ENCODE measurements at places on chromosomes 4 and X.
A peak's percentile ranks its signal among the peaks of the same experiment; 100 is the strongest.

- DNase-seq = no peak
Measured at GRCh38 chr4:75391489-75392166, 122.6 kb downstream of the RCHY1 start.

DNA sequence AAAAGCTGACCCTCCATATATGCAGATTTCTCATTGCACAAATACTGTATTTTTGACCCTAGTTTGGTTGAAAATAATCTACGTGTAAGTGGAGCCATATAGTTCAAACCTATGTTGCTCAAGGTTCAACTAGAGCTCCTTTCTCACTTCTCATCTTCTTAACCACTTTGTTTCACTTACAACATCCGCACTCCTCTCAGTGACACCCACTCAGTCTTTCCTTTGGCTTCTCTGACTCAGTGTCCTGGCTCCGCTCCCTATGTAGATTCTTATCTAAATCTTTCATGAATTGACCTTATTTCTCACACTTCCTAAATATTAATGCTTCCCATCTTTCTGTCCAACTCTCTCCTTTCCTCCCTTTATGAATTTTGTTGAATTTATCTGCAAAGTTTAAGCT, 32.9 kb upstream of the DKK2 start:
- DNase-seq = no peak

DNA sequence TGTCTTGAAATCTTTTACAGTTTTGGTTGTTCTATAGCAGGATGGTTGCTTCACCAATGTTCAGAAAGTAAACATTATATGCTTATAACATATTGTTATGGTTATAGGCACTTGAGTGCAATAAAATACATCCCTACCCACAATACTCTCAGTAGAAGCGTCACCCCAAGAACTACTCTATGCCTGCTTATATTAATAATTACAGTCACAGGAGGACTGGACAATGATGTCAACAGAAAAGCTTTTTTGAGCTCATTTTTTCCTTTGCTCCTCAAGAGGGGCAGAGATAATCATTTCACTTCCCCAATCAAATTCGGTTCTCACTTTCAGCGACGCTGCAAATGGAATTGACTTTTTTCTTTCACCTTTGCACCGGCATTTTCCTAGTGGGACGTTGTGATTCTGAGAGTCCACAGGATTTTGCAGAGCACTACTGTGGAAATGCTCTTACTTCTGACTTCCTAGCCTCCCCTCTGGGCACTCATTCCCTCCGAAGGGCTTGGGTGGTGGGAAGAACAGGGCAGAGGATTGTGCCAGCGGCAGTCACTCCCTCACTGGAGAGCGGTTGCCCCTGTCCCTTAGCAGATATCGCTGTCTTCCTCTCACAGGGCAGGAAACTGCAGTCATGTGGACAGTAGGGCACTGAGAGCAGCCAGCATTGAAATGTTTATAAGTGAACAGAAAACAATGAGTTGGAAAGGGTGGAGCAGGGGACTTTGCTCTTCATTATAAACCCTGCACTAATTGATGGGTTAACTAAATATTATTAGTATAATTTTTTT, 24.9 kb upstream of the SGMS2 start:
- DNase-seq = no peak

DNA sequence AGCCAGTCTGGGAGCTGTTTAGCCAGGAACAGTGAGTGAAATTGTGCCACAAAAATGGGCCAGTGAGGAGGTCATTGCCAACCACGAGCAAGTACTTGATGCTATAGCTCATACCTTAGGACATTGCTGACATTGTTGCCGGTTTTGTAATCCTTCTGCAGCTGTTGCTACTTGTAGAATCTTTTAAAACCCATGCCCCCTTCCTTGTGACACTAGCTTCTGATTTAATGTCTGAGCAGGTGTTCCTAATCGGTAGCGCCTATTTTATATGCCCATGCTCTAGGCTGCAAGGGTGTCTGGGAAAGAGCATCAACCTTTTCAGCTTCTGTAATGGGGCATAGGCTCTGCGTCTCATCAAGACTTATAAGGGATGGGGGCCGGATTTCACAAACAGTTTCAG, 2.6 kb downstream of the POLA1 start:
- DNase-seq = no peak

DNA sequence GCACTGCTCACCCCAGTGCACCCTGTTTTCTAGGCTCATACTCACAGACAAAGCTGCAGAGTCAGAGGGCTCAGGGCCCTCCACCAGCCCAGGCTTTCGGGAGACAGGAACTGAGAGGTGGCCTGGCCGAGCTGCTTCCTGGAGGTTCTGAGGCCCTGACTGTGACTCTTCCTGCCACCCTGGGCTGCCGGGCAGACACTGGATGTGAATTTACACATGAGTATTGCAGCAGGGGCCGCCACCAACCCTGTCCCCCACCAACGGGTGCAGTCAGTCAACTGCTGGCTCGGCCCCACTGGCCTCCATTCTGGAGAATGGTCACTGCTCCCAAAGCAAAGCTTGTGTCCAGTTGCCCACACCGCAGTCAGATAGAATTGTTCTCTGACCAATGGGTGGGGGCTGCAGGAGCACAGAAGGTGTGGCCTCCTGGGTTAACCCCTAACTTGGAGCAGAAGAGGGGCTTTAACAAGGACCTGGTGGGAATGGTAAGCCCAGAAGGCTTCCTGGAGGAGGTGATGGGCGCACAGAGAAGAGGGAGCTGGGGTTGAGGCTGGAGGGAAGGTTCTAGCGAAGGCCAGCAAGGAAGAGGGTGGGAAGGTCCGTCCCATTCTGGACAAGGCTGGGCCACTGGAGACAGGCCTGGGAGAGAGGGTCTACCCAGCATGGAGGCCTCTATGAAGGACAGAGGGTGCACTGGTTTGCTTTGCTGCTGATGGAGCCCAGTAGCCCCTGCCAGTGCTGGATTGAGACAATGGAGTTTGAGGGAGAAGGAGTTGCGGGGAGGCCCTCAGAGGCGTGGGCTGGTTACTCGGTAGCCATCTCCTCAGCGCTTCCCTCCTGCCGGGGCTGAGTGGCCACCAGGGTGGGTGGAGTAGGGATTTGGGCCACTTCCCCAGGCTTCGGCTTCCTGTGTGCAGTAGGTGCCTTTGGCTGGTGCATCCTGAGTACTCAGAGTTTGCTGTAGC, 135.3 kb downstream of the CPZ start:
- DNase-seq = no peak

- no peak for DNase-seq
Measured at GRCh38 chr4:9762823-9763475, 18.5 kb upstream of the DRD5 start.

GRCh38 chrX:135328421-135329005, 19.2 kb downstream of the ETDC start:
- no peak for DNase-seq

DNA sequence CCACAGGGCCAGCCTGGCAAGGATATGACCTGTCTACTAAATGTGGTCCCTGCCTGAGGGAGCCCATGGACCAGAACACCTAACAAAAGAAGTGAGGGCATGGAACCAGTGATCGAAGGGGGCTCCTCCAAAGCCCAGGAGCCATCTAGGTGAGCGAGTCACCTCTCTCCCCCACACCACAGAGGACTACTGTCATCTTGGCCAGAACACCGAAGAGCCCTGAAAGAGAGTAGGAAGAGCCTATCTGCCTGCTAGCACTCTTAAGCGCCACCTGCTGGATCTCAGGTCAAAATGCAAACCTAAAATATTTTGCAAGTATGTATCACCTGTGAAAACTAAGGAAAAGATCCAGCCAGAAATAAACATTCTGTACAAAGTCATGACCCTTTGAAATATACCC, 137.9 kb upstream of the ZXDB start:
- DNase-seq = peak; percentile 0

- no peak for DNase-seq
Measured at GRCh38 chr4:102780476-102781144, 19.8 kb upstream of the MANBA start.

DNA sequence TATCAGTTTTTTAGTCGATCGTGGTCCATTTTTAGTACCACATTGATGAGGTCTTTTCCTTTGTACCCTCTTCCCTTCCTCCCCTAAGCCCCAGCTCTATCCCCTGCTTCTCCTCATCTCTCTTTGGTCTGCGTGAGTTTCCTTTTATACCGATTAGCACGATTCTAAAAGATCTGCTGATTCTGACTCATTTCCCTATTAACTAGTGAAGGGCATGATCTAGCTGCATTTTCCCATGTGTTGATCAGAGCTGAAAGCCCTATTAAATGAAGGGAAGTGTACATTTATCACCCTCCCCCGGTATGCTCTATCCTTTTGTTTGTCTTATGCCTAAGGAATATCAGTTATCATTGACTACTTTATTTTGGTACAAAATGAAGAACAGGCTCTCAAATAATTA, 181.7 kb upstream of the NPY2R start:
- DNase-seq = no peak

DNA sequence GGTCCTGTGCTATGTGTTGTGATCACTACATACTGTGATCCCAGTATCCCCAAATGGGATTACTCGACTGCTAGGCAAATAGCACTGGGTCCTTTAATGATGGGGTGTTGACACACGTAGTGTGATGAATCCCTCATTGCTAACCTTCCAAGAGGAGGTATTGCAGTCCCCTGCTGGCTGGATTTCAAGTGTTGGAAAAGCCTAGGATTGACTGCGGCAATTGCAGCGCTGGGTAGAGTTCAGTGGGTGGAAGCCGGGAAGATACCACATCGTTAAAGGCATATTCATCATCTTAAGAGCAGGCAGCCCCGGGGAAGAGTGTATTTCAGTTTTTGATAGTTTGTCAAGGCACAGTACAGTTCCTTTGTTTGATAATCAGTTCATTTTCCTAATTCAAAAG, 159.9 kb downstream of the TRIML1 start:
- no peak for DNase-seq

DNA sequence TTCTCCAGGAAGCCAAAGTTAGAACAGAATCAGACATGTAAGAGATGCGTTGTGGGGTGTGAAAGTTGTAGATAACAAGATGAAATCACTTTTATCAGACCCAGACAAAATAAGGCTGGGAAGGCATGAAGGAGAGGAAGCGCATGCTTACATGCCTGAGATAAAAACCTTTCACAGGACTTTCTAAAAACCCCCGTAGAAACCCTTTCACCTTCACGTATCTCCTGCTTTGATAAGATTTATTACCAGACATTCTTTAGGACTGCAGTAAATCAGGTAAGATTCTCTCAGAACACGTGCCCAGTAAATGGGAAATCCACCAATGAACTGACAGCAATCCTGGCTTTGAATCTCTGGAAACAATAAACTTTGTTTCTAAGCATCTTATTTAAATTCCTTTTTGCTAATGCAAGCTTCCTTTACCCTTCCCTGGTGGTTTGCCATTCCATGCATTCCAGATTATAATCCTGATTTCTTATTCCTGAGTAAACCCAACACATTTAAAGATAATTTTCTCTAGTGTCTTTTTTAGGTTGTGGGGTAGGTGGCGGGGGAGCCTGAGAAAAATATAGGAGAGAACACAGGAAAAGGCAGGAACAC, 254.6 kb upstream of the LDB2 start:
- DNase-seq = no peak

GRCh38 chr4:153791746-153792617, 3.1 kb upstream of the SFRP2 start:
- DNase-seq = no peak

DNA sequence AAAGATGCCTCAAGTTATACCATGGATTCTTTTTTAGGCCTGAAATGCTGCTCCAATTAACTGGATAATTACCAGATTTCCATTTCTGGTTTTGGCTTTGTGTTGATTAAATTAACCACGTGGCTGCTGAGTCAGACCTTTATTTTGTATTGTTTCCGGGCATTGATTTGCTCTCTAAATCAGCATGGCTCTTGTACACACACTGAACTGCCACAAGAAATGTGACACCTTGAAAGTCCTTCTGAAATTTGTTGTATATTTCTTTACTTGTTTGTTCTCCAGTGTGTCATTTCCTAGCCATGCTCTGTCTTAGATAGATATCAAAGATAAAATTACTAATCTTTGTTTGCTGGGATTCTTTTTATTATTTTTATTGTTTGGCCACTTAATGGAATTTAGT, 11.7 kb downstream of the MTTP start:
- DNase-seq = no peak

DNA sequence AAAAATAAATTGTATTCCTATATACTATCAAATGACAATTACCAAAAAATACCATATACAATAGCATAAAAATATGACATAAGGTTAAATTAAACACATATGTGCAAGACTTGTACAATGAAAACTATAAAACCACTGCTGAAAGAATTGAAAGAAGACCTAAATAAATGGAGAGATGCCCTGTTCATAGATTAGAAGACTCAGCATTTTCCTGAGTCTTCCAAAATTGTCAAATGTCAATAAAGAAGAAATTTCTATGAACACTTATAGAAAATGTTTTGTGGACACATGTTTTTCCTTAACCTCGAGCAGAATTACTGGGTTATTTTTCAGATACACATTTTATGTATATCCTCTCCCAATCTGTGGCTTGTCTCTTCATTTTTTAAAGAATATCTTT, 103.1 kb upstream of the DCLK2 start:
- DNase-seq = no peak

DNA sequence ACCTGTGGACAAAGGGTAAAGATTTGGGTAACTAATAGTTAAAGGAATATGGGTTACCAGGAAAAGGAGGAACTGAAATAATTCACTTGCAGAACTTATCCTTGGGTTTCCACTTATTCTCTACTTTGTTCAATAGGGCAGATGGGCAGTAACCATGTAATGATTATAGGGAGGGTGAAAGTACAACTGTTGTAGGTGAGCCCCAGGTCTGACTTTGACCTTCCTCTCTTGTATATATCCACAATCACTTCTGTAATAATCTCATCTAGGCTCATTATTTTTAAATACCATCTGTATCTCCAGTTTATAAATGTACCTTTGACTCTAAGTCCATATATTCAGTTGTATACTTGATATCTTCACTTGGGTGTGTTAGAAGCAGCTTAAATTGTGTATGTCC, 32.1 kb downstream of the CXXC4 start:
- DNase-seq = no peak

DNA sequence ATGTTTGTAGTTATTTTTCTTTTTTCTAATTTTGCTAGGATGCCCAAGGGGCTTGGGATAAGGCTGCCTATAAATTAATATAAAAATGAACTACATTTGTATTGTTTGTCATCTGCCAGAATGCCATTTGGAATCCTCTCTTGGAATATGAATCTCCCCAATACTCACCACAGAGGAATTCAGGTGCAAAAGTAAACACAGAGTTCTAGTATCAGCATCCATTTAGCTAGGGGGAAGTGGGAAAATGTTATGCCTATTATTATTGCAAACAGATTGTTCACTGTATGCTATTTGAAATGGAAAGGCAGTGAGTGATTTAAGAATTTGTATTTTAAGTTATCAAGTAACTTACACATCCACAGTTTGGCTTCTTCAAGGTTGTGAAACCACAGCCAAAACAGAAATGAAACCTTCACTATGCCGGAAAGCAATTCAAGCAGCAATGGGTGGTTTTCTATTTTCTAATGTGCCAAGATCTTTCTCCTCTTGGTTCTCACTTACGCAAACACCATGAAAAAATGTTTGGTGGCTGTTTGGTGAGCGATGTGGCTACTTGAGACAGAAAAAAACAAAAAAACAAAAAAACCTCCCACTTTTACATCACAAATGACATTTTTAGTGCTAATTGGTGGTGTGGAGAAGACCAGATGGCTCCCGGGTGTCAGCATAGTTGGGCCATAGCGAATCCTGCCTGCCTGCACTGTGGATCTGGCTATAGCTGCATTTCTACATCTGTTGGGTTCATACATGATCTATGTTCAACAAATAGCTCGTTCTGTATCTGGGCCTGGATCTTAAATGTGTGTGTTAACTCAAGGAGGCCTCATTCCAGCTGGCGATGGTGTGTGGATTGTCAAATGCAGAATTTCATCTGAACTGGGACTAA, 200.8 kb upstream of the GIMD1 start:
- no peak for DNase-seq

All from activated CD4-positive, alpha-beta T cell treated with anti-CD3 and anti-CD28 coated beads, Interleukin-2, amount 50 U/mL, for 4 hours (primary cell).